ENCODE measurements at places on chromosomes 12 and 14.

GRCh38 chr14:92549859-92550230 lies 36.3 kb downstream of the RIN3 start:
- DNase-seq: no peak

DNA sequence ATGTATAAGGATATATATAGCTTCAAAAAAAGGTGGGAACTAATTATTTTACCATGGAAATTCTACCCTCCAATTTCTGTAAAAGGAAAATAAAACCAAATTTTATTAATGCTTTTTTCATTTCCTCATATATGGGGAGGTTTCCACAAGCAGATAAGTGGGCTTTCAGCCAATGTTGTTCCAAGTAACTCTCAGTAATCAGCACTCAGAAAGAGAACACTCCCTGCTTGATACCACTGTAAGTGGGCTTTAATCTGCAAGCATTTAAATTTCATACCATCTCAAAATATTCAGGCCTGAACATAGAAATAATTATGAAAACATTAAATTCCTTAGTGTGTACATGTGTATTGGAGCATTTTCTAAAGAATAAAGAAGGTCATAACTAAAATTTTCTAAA lies 827.6 kb downstream of the C12orf50 start:
- DNase-seq: no peak

GRCh38 chr14:101147848-101148247 lies 244.3 kb upstream of the RTL1 start:
- no peak for DNase-seq

- DNase-seq: no peak
Observed at GRCh38 chr12:67634303-67634761, 14.2 kb upstream of the DYRK2 start.

DNA sequence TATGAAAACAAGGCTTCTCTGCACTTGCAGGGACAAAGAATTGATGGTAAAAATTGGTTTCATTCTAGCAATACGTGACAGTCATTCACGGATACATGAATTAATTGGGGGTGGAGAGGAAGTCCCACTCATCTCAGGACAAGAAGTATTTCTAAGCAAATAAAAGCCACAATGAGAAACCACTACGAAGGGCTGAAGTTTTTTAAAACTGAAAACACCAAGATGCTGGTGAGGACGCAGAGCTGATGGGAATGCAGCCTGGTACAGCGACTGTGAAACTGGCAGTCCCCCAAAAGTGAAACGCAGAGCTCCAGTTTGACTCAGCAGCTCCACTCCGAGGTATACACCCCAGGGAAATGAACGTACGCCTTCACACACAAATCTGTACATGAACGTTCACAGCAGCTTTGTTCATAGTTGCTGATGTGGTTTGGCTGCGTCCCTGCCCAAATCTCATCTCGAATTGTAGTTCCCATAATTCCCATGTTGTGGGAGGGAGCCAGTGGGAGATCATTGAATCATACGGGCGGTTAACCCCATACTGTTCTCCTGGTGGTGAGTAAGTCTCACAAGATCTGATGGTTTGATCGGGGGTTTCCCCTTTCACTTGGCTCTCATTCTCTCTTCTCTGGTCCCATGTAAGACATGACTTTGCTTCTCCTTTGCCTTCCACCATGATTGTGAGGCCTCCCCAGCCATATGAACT lies 89.0 kb downstream of the SCARB1 start:
- DNase-seq: peak; percentile 86

GRCh38 chr12:19695244-19696098 lies 256.2 kb downstream of the AEBP2 start:
- DNase-seq: peak; percentile 40

- peak; percentile 15 for DNase-seq
Observed at GRCh38 chr12:79317179-79317847, 373.5 kb downstream of the PAWR start.

DNA sequence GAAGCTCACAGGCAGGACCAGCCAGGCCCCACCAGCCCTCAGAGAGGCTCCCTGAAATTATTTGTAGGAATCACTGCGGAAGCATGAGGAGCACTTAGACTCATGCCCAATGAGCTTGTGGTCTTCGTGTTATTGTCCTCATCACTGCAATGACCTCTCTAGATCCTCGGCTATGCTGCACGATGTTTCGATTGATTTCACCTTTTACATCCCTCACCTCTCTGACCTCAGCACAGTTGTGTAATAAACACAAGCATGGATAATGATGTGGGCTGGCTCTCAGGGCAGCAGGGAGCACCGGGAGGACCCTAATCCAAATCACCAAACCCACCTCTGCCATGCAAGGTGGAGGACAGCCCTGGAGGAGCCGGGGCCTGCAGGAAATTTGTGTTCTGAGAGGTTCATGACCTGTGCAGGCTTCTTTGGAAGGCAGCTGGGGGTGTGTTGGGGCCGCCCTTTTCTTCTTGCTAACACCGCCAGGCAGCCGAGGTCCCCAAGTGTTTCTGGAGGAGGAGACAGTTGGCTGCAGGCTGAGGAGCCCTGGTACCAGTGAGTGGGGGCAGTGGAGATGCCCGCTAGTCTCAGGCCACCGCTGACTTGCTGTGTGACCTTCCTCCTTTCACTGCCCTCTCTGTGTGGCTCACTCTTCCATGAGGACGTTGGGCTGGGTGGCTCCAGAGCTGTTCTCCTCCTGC lies 29.5 kb upstream of the EML1 start:
- no peak for DNase-seq

DNA sequence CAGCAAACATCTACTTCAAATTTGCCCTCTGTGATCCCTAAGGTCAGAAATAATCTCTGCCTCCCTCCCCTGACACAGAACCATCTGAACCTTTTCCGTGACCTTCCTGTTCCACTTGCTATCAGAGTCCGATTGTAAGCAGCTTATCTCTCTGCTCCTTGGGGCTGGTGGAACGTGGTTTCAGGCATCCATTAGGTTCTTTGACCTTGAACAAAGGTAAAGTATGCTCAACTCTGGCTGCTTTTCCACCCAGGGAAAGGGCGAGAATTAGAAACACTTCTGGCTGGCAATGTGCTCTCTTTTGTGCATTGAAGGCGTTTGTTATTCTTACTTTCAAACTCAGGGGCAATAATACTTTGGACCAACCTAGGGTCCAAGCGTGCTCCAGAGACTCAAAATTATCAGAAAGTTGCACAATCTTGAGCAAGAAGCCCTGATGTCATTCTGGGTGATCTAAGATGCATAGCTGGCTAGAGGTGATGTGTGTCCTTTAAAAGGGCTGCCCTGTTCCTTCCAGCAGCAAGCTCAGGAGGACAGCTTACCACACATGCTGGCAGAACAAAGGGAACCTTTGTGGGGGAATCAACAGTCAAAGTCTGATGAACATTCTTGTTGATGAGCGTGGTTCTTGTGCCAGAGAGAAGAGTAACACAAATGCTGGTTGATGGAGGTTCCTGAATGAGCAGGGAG lies 29.8 kb downstream of the ADGRD1 start:
- DNase-seq: no peak

DNA sequence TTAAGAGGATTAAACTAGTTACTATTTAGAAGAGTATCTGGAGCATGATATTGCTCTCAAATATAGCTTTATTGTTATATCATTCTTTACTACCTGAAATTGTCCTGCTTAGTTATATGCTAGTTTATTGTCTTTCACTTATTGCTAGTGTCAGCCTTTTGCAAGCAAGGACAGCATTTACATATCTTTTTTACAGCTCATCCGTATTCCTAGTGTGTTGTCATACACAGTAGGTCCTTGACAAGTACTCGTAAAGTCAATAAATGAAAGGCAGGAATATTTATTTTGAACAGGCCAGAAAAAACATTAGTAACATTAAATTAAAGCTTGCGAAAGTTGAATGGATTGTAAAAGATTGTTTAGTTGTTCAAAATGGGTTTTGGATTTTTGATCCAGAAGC lies 35.0 kb downstream of the CRADD start:
- DNase-seq: no peak

DNA sequence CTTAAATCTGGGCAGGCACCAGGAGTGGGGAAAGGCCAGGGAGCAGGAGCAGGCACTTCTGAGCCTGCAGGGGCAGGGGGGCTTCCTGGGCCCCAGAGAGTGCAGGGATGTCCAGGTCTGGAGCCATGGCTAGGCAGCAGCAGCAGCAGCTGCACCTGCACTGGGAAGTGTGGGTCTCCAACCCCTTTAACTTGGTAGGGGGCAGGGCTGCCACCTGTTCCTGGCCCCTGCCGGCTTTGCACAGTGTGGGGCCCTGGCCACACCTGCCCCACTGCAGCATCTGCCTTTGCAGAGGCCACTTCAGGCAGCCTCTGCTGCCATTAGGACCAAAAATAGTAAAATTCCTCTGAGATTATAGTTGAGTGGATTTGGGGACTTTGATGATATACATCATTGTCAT lies 138.5 kb downstream of the SLC16A7 start:
- DNase-seq: no peak

DNA sequence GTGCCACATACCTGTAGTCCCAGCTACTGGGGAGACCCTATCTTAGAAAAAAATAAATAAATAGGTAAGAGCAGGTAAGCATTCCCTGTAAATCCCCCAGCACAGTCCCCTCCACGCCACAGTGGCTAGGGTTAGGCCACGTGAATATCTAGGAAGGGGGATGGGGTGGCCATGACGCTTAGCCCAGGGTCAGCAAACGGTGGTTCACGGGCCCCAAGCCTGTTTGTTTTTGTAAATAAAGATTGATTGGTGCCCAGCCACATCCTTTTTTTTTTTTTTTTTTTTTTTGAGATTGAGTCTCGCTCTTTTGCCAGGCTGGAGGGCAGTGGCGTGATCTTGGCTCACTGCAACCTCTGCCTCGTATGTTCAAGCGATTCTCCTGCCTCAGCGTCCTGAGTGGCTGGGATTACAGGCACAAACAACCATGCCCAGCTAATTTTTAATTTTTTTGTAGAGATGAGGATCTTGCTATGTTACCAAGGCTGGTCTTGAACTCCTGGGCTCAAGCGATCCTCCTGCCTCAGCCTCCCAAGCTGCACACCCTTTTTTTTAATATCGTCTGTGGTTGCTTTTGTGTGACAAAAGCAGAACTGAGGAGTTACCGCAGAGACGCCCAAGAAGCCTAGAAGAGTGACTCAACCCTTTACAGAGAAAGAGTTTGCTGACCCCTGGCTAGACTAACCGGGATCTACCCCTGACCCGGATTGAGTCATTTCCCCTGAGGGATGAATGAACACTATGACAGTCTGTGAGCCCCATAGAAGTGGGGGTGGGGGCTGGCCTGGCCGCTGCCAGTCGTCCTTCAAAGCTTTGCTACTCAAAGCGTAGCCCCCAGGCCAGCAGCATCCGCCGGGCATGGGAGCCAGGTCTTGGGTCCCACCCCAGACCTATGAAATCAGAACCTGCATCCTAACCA lies 113.7 kb upstream of the NCOR2 start:
- peak; percentile 89 for DNase-seq

GRCh38 chr14:76781648-76782051 lies 20.4 kb downstream of the VASH1 start:
- peak; percentile 16 for DNase-seq

- DNase-seq: peak; percentile 39
Observed at GRCh38 chr12:57844709-57845477, 1.6 kb downstream of the CTDSP2 start.

DNA sequence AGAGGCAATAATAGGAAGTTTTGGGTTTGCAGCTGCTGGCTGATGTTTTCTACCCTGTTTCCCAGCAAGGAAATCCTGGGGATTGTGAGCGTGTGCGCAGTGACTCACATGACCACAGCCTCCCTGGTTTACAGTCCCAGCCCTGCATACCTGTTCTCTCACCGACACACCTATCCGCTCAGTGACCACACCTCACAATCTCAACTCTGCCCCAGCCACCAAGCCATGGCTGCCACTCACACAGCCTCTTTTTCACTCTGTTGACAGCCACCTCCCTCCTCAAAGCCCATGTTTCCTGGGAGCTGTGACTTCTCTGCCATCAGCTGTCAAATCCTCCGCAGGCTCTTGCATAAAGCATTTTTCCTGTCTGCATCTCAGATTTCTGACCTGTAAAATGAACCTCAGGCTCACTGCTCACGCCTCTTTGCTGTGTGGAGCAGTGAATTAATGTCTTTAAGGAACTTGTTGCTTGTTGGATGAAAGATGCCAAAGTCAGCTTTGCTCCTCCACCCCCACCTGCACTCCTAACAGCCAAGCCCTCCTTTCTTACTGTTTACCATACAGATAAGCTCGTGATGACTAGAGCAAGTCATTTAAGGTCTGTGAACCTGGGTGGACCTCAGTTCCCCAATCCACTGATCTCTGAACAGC lies 43.5 kb downstream of the B4GALNT3 start:
- DNase-seq: peak; percentile 99

DNA sequence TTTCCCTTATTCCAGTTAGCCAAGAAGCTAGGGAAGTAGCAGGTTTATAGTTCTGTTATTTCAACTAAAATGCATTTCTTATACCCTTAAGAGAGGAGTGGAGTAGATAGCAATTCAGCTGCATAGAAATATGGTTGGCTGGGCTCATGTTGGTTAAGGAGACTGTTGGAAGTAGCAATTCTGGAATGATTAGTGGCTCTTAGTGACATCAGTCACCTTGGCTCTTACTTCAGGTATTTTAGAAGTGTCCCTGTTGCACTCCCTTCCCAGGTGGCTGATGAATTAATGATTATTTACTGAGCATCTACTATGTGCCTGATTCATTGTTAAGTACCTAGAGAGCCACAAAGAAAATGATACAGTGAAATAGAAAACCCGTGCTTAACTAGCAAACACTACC lies 128.1 kb downstream of the MGST1 start:
- DNase-seq: no peak

DNA sequence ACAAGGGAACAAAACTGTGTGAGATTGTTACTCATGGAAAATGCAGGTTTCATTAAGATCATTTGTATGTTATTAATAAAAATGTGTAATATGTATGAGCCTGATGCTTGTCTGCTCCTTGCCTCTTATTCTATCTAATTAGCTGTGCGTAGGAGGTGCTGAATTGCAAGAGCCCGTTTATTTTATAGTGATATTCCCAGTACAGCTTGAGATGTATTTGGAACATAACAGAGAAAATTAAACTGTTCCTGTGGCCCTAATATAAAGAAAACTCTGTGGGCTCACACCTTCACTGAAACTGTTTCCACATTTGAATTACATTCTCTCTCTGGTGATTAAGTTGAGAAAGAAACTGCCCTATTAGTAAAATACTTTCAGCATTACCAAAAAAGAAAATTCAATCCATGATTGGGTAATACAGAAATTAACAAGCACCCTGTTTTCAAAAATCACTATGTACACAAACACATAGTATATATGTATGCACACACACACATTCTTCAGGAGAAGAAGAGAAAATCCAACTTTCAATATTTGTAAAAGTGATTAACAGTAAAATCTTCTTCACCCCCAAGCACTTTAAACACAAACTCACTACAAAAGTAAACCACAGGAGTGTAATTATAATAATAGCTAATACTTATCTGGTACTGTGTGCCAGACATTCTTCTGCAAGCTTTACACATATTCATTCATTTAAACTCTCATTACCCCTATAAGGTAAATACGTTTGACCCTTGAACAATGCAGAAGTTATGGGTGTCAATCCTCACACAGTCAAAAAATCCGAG lies 233.2 kb downstream of the PHLDA1 start:
- DNase-seq: no peak

GRCh38 chr14:100537446-100538350 lies 49.5 kb downstream of the BEGAIN start:
- DNase-seq: no peak

- no peak for DNase-seq
Observed at GRCh38 chr12:102202556-102202955, 4.9 kb upstream of the PMCH start.

- no peak for DNase-seq
Observed at GRCh38 chr12:45121224-45121623, 70.3 kb upstream of the DBX2 start.
